ENCODE measurements at places on chromosomes 12 and 14. TPM values are rescaled to one million over a fixed set of nuclear protein-coding genes. Genes with fewer than 3 reads are reported as not detected.

DNA sequence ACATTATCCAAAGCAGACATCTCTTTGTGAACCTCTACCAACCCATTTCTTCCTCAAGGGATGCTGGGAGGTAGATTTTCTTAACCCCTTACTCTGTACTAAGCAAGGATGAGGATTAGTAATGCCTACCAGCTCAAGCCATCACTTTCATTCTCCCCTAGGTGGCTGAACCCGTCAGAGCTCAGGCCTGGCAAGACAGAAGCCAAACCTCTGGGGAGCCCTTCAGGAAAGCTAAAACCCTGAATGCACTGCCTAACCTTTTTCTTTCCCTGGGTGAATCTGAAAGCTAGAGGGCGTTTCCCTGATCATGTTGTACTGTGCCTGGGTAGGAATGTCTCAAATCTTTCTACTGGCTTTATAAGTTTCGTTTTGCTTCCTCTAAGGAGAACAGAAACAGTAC, 617.3 kb downstream of the RPL10L start:
- no peaks in the 10 kb centered on the region for H3K4me1 ChIP-seq
- no peak overlapping the region for H3K4me3 ChIP-seq
- no peaks in the 10 kb centered on the region for H3K27me3 ChIP-seq
- no peak for DNase-seq
- no peak overlapping the region for H3K27ac ChIP-seq

DNA sequence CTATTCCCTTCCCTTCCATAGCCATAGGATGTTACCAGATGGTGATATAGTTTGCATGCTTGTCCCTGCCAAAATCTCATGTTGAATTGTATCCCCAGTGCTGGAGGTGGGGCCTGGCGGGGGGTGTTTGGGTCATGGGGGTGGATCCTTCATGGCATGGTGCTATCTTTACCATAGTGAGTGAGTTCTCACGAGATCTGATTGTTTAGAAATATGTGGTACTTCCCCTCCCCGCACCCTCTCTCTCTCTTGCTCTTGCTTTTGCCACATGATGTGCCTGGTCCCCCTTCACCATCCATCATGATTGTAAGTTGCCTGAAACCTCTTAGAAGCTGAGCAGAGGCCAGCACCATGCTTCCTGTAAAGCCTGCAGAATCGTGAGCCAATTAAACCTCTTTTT, 181.3 kb downstream of the CAND1 start:
- H3K4me3 ChIP-seq = no peak overlapping the region
- peaks cover 13% of the 10 kb centered on the region for H3K36me3 ChIP-seq
- H3K27me3 ChIP-seq = peaks cover 10% of the 10 kb centered on the region
- no peak overlapping the region for H3K27ac ChIP-seq
- H3K4me1 ChIP-seq = peaks cover 59% of the 10 kb centered on the region

- H3K4me3 ChIP-seq = peak overlapping the region; percentile 2
- H3K27me3 ChIP-seq = peaks cover 5% of the 10 kb centered on the region
- H3K4me1 ChIP-seq = peaks cover 63% of the 10 kb centered on the region
- peaks cover 7% of the 10 kb centered on the region for H3K36me3 ChIP-seq
- peak; percentile 16 for DNase-seq
These were observed 40.6 kb downstream of the C12orf42 start for GRCh38 chr12:103455020-103455763.

- peak; percentile 41 for DNase-seq
- H3K27me3 ChIP-seq = peaks cover 9% of the 10 kb centered on the region
- H3K4me1 ChIP-seq = no peaks in the 10 kb centered on the region
These were observed 26.8 kb downstream of the TMEM63C start for GRCh38 chr14:77208291-77208978.

The PTPRB gene
- not detected for total RNA-seq

The POTEM gene
- not detected for total RNA-seq

DNA sequence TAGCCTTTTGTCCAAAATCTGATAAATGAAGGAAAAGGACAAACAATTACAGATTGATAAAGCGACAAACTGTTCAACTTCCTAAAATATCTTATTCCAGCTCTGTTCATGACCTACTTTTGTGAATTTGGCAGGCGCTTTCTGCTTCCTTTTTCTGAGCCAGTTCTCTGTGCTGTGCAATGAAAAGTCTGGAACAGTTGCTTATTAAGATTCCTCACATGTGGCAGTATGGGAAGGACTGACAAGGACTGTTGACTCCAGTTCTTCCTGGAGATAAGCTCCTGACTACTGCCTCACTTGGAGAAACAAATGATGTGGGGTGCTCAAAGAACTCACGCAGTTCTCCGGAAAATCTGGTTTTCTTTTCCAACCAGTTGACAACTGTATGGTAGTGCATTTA, 58.3 kb upstream of the ANP32D start:
- peaks cover 4% of the 10 kb centered on the region for H3K27me3 ChIP-seq
- no peak overlapping the region for H3K4me3 ChIP-seq
- H3K27ac ChIP-seq = no peak overlapping the region
- no peak for DNase-seq
- H3K36me3 ChIP-seq = no peaks in the 10 kb centered on the region

The SMAGP gene
- 0.16 TPM for total RNA-seq

The HOXC12 gene
- not detected for total RNA-seq

GRCh38 chr12:94222351-94223084, 74.1 kb downstream of the PLXNC1 start:
- H3K4me3 ChIP-seq = no peak overlapping the region
- H3K4me1 ChIP-seq = peaks cover 16% of the 10 kb centered on the region
- no peak for DNase-seq

The CACNB3 gene
- 13.1 TPM for total RNA-seq

DNA sequence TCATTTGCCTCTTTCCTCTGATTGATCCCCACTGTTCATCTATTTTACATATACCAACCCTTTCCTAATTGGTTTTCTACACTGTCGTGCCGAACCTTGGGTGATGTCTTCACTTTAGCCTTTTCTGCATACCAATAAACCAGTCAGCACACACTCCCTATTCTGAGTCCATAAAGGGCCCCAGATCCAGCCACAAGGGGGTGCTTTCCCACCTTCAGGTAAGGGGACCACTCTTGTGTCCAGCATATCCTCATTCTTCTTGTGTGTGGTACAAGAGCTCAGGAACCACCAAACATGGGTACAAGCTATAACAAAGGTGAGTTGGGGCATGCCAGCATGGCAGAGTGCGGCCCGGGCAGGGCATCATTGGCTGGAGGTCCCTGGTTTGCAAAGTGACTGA, 859.8 kb downstream of the FSCB start:
- no peaks in the 10 kb centered on the region for H3K36me3 ChIP-seq
- no peaks in the 10 kb centered on the region for H3K27me3 ChIP-seq
- H3K4me1 ChIP-seq = no peaks in the 10 kb centered on the region
- no peak for DNase-seq
- no peak overlapping the region for H3K27ac ChIP-seq

DNA sequence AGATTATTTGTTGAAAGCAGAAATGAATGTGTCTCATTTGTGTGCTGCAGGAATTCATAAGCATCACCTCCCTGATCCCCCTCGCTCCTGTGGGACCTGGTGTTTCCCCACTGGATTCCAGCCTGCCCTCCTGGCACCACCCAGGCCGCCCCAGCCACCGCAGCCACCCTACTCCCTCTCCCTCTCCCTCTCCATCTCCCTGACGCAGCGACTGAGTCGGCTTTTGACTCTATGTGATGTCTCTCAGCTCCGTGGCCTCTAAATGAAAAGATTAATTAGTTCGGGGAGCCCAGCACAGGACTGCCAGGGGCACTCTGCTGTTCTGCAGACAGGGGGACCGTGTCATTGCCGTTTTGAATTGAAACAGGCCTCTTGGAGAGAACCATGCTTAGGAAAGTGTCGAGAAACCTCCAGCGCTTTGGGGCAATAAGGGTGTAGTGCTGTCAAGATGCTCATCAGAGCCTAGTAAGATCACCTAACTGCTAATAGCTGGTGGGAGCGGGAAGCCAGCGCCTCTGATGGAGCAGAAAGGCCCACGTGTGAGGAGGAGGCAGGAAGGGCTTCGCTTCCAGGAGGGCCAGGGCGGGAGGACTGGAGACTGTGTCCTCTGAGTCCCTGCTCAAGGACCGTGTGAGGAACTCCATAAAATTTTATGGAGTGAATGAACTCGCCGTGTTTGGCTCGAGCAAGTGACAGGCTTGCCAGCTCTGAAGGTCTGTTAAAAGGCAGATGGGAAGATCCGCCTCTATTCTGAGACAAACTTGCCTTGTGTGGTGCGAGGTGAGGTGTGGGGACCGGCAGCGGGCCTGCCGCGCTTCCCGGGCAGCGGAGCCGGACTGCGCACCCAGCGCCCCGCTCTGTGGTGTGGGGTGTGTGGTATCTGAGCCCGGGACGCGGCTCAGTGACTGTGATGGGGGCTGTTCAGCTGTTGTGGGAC, 157.4 kb upstream of the C14orf180 start:
- H3K4me3 ChIP-seq = no peak overlapping the region
- H3K36me3 ChIP-seq = no peaks in the 10 kb centered on the region
- peaks cover 11% of the 10 kb centered on the region for H3K27me3 ChIP-seq
- H3K4me1 ChIP-seq = no peaks in the 10 kb centered on the region
- DNase-seq = no peak

GRCh38 chr14:68248481-68249255, 429.1 kb downstream of the RAD51B start:
- no peaks in the 10 kb centered on the region for H3K36me3 ChIP-seq
- no peaks in the 10 kb centered on the region for H3K27me3 ChIP-seq
- H3K4me1 ChIP-seq = peaks cover 41% of the 10 kb centered on the region
- H3K4me3 ChIP-seq = no peak overlapping the region
- DNase-seq = no peak

DNA sequence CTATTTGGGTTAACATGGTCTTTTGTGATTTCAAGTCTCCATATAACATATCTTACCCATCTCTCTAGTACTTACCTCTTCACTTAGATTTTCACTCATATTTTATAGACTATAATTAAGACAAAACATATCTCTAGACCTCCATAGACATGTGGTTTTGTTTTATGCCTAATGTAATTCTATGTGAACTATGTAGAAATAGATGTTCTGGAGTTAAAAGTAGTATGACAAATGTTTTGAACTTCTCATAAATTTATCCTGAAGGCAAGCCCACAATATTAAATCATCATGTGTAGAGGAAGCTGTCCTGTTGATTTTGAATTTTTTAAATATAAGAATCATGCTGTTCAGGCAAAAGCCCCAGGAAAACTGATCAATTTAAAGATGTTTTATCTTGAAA, 169.2 kb downstream of the SYT1 start:
- no peaks in the 10 kb centered on the region for H3K36me3 ChIP-seq
- H3K4me1 ChIP-seq = no peaks in the 10 kb centered on the region
- DNase-seq = no peak
- no peaks in the 10 kb centered on the region for H3K27me3 ChIP-seq
- H3K4me3 ChIP-seq = no peak overlapping the region

- H3K36me3 ChIP-seq = no peaks in the 10 kb centered on the region
- H3K4me1 ChIP-seq = no peaks in the 10 kb centered on the region
- H3K27me3 ChIP-seq = peaks cover 21% of the 10 kb centered on the region
- no peak overlapping the region for H3K4me3 ChIP-seq
These were observed 3.8 kb downstream of the EXOC3L4 start for GRCh38 chr14:103097994-103098957.

- H3K27me3 ChIP-seq = peaks cover 15% of the 10 kb centered on the region
- no peaks in the 10 kb centered on the region for H3K4me1 ChIP-seq
- DNase-seq = no peak
- no peaks in the 10 kb centered on the region for H3K36me3 ChIP-seq
- H3K4me3 ChIP-seq = no peak overlapping the region
These were observed 134.1 kb upstream of the VRK1 start for GRCh38 chr14:96663076-96663475.

The TRIM9 gene
- 0.31 TPM for total RNA-seq

DNA sequence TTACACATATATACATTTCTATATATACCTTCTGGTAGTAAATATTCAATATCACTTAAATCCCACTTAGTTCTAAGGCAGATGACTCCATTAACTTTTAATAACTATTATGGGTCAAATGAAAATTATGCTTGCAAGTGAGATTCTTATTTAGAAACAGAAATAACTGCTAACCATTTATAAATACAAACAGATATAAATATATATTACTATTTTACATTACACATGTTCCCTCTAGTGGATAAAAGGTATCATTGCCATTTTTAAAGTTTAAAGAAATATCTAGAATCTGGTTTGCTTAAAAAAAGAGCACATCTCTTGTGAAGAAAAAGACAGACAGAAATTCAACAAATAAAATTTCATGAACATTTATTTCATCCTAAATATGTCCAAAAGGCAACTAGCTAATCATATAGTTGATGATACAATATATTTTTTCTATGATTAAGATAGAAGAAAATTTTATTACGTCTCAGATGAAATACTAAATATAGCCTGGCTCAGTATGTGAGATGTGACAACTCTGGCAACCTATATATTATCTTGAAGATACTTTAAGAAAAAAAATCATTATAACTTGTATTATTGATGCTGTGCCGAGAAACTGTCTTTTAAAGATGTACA, 11.7 kb upstream of the RAD51AP1 start:
- H3K4me1 ChIP-seq = no peaks in the 10 kb centered on the region
- no peak for DNase-seq
- peaks cover 26% of the 10 kb centered on the region for H3K36me3 ChIP-seq
- H3K4me3 ChIP-seq = no peak overlapping the region

DNA sequence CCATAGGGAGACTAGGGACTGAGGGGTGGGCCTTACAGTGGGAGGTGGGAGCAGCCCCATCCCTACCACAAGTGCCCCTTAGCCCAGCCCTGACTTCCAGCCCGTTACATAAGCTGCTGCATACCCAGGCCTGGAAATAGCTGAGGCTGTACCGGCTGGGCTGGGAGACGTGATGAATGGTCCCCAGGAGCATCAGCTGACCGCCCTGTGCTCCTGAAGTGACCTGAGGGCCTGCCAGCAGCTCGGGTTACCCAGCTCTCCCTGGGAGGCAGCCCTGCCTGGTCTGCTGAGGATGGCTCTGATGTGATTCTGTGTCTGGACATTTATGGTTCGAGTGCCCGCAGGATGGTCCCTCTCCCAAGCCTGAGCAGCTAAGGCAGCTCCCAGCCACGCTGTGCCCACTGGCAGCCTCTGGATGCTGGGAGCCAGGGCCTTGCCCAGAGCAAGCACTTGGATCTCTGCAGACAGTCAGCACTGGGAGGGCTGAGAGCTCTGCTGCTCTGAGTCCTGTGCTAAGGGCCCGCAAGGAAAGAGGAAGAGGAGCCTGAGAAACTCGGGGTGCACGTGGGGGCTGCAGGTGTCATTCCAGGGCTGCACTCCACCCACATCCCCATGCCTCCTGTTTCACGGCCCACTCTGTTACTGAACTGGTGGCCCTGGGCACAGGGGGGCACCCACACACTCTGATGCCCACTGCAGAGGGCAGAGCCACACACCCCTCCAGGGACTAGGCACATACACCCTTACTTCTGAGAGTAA, 20.5 kb downstream of the TAMALIN start:
- peaks cover 34% of the 10 kb centered on the region for H3K4me1 ChIP-seq
- peaks cover 9% of the 10 kb centered on the region for H3K27me3 ChIP-seq
- no peak overlapping the region for H3K27ac ChIP-seq
- no peak overlapping the region for H3K4me3 ChIP-seq
- no peak for DNase-seq

The IRAK3 gene
- total RNA-seq = 3.2 TPM

The KRT73 gene
- total RNA-seq = not detected

GRCh38 chr12:105713606-105714305, 383.3 kb downstream of the C12orf75 start:
- no peak overlapping the region for H3K4me3 ChIP-seq
- peaks cover 6% of the 10 kb centered on the region for H3K27me3 ChIP-seq
- DNase-seq = no peak
- H3K4me1 ChIP-seq = no peaks in the 10 kb centered on the region
- H3K36me3 ChIP-seq = no peaks in the 10 kb centered on the region
- H3K27ac ChIP-seq = no peak overlapping the region

Data from activated T-helper 1 cell treated with anti-CD3 and anti-CD28 coated beads, Interleukin-12 subunit alpha, Interleukin-12 subunit beta, Interleukin-2, Interleukin-4 antibody, amounts not matched to agents 30 ng/mL and 10 ng/mL and 1 ng/mL, durations not matched to agents 14 hours and 24 hours and 36 hours (primary cell).